ENCODE measurements at places on chromosomes 1 and 21. TPM values are rescaled to one million over a fixed set of nuclear protein-coding genes. Genes with fewer than 3 reads are reported as not detected.

S100A12 gene
- not detected for total RNA-seq

AMY2B gene
- 6.4 TPM for total RNA-seq

MYOM3 gene
- not detected for total RNA-seq

MAP10 gene
- 1.4 TPM for total RNA-seq

CRYZL1 gene
- 20.2 TPM for total RNA-seq

RGS1 gene
- total RNA-seq: not detected

NBPF10 gene
- total RNA-seq: 1.9 TPM

TSPEAR gene
- total RNA-seq: not detected

IFFO2 gene
- 4.3 TPM for total RNA-seq

OPTC gene
- total RNA-seq: not detected

KLHDC8A gene
- total RNA-seq: 2.9 TPM

ICOSLG gene
- total RNA-seq: 0.93 TPM

CFAP141 gene
- not detected for total RNA-seq

HPCAL4 gene
- total RNA-seq: 0.15 TPM

PDPN gene
- 50.9 TPM for total RNA-seq

TGFB2 gene
- 2.1 TPM for total RNA-seq

PLA2G2D gene
- not detected for total RNA-seq

PCP4L1 gene
- not detected for total RNA-seq

LORICRIN gene
- not detected for total RNA-seq

PROX1 gene
- 1.00 TPM for total RNA-seq

C2CD4D gene
- not detected for total RNA-seq

DNAJC28 gene
- 3.2 TPM for total RNA-seq

RPL22 gene
- total RNA-seq: 184 TPM

HHIPL2 gene
- 0.81 TPM for total RNA-seq

EPHA8 gene
- total RNA-seq: not detected

ADAMTS5 gene
- total RNA-seq: 8.4 TPM

PTGFR gene
- 9.9 TPM for total RNA-seq

SPRR3 gene
- not detected for total RNA-seq

EXO5 gene
- 7.1 TPM for total RNA-seq

ADIPOR1 gene
- 43.6 TPM for total RNA-seq

S100A7 gene
- not detected for total RNA-seq

Measured in cardiac ventricle fibroblast (primary cell).